ENCODE measurements at places on chromosomes 3 and 15. TPM values are rescaled to one million over a fixed set of nuclear protein-coding genes. Genes with fewer than 3 reads are reported as not detected.

The CEP70 gene
- total RNA-seq = 9.1 TPM

The SLC28A2 gene
- total RNA-seq = not detected

The RPL32 gene
- total RNA-seq = 1,083 TPM

The HAPLN3 gene
- 64.8 TPM for total RNA-seq

The BTD gene
- 43.6 TPM for total RNA-seq

The TMEM207 gene
- not detected for total RNA-seq

The RTP1 gene
- not detected for total RNA-seq

The ZNF80 gene
- total RNA-seq = not detected

The FAM107A gene
- total RNA-seq = 0.76 TPM

Data from dermis microvascular lymphatic vessel endothelial cell (primary cell).